Motor neuron (in vitro differentiated cells): ENCODE measurements at places on chromosomes 3 and 15.
A peak's percentile ranks its signal among the peaks of the same experiment; 100 is the strongest.

DNA sequence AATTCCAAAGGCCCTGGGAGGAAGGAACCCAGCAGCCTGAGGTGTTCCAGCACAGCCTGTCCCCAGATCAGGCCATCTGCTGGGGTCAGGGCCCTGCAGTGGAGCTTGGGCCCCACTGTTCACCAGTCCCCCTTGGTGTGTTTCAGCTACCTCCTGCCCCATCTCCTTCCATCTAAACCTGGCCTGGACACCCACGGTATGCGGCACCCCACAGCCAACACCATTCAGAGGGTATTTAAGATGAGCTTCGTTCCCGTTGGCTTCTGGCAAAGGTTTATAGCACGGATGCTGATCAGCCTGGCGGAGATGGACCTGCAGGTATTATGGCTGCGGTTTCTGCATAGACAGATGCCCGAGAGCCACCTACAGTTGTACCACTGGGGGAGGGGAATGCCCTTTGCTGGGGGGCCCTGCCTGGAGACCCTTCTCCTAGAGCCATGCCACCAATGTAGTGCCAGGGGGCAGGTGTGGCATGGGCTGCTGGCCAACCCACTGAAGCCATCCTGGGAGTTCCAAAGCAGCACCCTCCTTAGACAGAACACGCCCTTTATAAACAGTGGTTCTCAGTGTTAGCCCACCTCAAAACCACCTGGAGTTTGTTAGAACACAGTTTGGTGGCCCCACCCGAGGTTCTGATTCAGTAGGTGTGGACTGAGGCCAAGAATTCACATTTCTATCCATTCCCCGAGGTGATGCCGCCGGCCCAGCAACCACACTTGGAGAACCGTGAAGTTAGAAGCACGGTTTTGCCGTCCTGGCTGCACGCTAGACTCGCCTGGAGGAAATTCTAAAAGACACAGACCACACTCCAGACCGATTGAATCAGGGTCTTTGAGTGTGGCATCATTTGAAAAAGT, 126.9 kb downstream of the LRRK1 start:
- ATAC-seq = no peak

- ATAC-seq = no peak
Observed at GRCh38 chr3:163011596-163011995, 1515.0 kb downstream of the OTOL1 start.

- ATAC-seq = no peak
Observed at GRCh38 chr3:60574046-60574769, 677.0 kb downstream of the FHIT start.

GRCh38 chr3:30832961-30833575, 61.4 kb downstream of the GADL1 start:
- no peak for ATAC-seq

DNA sequence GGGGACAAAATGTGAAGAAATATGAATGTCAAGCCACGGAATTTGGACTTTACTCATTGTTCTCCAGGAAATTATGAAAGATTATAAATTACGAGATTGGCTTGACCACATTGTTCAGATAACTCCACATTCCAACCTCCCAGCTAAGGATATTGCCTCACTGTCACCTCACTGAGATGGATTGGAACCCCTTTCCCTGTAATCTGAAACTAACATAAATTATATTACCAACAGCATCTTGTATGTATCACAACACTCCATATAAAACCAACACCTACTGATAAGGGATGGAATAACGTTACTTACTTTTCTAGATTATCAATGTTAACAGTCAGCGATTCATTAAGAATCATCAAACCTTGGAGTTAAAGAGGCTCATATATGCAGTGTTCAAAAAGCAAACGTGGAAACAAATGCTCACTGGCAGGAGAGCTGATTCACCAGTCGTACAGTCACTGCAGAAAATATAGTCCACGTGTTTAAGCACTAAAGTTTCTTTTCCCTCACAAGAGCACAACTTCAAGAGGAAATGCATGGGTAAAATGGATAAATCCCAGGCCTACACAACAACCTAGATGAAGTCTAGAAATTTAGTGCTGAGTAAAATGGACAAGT, 451.5 kb downstream of the FGF12 start:
- ATAC-seq = no peak

- ATAC-seq = peak; percentile 79
Observed at GRCh38 chr3:186413615-186414415, 51.8 kb upstream of the DGKG start.

DNA sequence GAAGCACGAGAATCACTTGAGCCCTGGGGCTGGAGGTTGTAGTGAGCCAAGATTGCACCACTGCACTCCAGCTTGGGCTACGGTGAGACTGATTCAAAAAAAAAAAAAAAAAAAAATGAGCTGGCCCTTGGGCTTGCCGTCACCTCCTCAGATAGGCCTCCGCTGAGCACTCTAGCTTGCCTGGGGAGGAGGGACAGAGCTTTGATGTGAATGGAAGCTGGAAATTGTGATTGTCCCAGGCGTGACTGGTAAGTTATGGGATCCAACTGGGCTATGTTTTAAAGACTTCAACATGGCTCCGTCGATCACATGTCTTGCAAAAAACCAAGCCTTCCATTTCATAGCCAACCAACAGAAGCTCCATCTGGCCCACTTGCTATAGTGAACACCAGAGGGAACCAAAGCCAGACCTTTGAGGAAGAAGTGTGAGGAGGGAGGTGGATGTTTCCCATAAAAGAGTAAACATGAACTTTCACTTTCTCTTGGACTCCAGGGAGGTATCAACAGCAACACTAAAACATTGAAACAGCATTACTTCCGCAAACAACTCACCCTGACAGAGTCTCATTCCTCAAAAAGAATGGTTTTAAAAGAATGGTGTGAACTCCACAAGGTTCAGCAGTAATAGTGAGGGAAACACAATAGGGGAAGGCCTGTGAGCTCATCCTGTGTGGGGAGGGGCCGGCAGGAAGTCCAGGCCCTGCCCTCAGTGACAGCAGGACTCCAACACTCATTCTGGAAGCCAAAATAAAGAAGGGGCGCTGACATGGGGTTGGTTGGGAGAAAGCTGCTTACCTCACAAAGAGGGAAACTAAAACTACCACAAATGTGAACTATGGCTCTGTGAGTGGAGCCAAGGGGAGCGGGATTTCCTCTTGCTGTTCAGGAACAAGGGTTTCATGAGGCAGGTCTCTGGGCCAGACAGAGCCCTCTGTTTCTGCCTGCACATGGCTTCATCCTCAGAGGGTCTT, 59.2 kb upstream of the IL12A start:
- ATAC-seq = no peak

DNA sequence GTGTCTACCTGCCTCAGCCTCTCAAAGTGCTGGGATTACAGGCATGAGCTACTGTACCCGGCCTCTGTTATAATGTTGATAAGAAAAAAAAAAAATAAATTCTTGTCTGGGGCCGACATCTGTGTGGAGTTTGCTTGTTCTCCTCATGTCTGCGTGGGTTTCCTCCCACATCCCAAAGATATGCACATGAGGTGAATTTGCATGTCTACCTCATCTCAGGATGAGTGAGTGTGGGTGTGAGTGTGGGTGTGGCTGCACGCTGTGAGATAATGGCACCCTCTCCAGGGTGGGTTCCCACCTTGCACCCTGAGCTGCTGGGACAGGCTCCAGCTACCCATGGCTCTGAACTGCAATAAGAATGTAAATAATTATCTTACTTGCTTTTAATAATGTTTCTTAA, 25.9 kb upstream of the UACA start:
- ATAC-seq = peak; percentile 91

GRCh38 chr3:119240101-119240590, 532 bp downstream of the B4GALT4 start:
- peak; percentile 30 for ATAC-seq

GRCh38 chr3:46095307-46095706, 68.0 kb upstream of the XCR1 start:
- ATAC-seq = no peak

- no peak for ATAC-seq
Observed at GRCh38 chr15:92653366-92653765, 2.2 kb downstream of the FAM174B start.

- no peak for ATAC-seq
Observed at GRCh38 chr3:178568911-178569310, 32.7 kb downstream of the KCNMB2 start.

GRCh38 chr3:111720681-111721380, 125.7 kb upstream of the ZBED2 start:
- ATAC-seq = no peak
